NCI-H69 (cell line): ENCODE measurements at places on chromosomes 16 and 17.

GRCh38 chr16:569445-570254 lies at the start of gene PIGQ:
TSS of gene PIGQ (plus strand) at chr16:569968. CDS start at chr16:574075, 4,107 bp downstream.
- peak; percentile 79 for DNase-seq

DNA sequence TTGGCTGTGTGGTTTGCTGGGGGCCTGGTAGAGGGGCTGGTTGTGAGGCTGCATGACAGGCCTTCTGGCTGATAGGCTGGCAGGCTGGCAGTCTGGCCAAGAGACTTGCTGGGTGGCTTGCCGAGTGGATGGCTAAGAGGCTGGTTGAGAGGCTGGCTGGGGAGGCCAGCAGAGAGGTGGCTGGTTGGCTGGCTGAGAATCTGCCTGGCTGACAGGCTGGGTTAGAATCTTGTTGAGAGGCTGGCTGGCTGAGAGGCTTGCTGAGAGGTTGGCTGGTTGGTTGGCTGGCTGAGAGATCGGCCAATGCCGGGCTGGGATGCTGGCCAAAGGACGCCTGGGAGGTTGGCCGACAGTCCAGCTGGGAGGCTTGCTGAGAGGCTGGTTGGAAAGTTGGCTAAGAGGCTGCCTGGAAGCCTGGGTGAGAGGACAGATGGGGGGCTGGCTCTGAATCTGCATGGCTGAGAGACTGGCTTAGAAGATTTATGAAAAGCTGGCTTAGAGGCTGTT lies 35.9 kb upstream of the ACSM2B start:
- no peak for DNase-seq

DNA sequence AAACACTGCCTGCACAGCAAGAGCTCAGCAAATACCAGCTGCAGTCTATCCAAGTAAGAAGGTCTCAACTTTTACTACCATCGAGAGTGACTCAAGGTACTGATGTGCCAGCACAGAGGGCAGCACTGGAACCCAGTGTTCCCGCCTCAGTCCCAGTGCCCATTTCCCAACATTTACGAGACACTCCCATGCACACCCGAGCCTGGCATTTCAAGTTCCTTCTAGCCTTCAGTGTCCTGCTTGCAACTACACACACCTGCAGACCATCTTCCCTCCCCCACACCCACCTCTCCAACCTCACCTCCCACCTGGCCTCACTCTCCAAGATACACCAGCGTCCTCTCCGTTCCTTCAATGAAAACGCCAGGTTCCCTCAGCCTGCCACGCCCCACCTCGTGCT lies 3.2 kb downstream of the KLHDC4 start:
- no peak for DNase-seq

DNA sequence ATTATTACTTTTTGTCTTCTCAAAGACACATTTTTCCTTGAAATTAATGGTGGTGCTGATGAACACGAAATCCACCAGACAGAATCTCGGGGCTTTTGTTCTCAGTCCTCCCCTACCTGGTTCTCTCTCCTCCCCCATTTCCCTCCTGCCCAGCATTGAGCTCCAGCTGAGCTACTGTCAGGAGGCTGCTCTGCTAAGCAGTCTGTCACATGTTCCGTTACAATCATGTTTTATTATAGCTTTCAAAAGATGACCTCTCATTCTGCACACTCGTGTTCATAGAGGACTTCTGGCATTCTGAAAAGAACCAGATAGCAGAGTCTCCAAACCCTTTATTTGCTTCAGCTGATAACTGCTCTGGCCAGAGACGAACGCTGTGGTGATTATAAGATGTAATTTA lies 732.5 kb upstream of the RBFOX1 start:
- peak; percentile 2 for DNase-seq

DNA sequence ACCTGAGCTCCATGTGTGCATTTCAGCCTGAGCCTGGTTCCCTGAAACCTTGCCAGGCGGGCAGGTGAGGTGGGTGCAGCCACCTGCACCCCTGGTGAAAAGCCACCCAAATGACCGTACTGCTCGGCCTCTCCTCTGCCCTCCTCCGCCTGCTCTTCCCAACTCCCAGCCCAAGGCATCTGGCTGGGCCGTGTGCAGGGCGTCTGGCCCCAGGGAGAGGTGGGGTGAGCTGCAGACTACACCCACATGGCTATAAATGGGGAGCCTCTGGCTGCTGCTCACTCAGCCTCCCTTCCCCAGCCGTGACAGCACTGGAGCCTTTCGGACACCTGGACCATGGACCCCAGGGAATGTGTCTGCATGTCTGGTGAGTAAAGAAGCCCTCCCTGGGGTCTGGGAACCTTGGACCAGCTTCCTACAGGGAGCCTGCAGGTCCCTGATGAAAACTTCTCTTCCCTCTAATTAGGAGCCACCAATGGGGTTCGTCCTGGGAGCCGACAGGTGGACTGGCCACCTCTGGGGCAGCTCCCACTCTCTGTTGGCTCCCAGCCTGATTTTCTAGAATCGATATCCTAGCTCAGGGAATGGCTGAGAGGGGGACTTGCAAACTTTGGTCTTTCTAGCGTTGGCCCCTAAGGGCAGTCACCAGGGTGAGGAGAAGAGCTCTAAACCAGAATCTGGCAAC lies at the start of gene MT4:
MT4 (plus strand) TSS at position 281 of the 685 bp plus-strand sequence; CDS start at position 337, 56 bp downstream.
- DNase-seq = no peak

- DNase-seq = peak; percentile 51
Measured at GRCh38 chr16:29675811-29676643, 3.0 kb upstream of the QPRT start.

DNA sequence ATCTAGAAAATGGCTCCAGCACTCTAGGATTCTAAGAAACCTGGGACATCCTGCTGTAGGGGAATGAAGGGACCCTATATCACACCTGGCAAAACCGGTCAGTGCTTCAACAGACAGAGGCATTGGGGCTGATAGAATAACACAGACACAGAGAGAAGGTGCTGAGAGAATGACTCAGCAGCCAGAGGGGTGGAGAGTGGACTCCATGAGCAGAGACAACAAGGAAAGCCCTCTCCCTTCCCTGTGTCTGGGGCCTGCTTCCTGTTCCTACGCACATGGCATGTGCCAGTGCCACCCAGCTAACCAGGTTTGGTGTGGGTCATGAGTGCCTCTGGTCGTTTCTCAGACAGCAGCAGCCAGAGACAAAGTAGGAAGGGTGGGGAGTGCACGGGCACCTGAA lies 140.3 kb downstream of the CCT6B start:
- peak; percentile 49 for DNase-seq

DNA sequence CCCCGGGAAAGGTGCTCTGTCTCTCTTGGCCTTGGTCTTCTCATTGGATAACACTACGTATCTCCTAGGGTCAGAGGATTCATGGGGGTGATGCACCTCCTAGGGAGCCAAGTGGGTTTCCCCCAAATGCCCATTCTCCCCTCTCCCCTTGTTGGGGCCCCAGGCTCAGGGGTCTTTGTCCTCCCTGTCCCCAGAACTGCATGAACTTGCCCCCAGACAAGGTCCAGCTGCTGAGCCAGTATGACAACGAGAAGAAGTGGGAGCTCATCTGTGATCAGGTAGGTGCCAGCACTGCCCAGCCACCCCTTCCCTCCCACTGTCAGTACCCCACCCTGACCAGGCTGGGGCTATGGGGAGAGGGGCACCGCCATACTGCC lies 8.7 kb downstream of the FMNL1 start:
- DNase-seq = no peak
